KBM-7 (cell line): ENCODE measurements at places on chromosomes 13 and 19.

- no peak for DNase-seq
Observed at GRCh38 chr13:107348471-107348870, 780.5 kb upstream of the ARGLU1 start.

GRCh38 chr19:17576758-17577456 lies 21.5 kb downstream of the COLGALT1 start:
- peak; percentile 43 for DNase-seq

DNA sequence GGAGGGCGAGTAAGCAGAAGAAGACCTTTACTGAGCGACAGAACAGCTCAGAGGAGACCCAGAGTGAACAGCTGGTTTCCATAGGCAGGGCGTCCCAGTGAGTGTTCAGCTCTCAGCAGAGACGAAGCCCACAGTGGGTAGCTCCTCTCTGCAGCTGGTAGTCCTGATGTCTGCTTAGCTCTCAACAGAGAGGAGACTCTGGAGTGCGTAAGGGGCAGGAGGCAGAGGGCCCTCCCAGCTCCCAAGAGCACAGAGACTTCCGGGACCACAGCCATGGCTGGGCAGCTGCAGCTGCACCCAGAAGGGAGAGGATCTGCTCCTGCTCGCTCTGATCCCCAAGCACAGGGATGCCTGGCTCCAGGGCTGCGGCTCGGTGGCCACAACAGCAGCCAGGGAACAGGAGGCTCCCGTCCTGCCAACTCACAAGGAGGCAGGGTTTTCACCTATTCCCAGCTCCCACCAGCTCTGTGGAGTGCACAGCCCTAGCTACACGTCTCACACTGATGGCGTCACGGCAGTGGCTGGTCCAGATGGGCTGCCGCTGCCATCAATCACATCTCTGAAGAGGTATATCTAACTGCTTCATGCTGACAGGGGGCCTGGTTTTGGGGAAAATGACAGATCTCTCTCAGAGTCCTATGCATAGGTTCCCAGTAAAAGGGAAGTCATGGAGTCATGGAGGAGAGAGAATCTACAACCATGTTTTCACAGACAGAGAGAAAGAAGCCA lies 2660.1 kb upstream of the PCDH20 start:
- DNase-seq, result peak; percentile 95

GRCh38 chr19:34707661-34708060 lies 26.4 kb upstream of the ZNF181 start:
- no peak for DNase-seq

GRCh38 chr19:49559443-49559842 lies 20.9 kb downstream of the NOSIP start:
- no peak for DNase-seq

- no peak for DNase-seq
Observed at GRCh38 chr19:10095622-10095947, 6.9 kb downstream of the ANGPTL6 start.
